Common myeloid progenitor, CD34-positive (primary cell): ENCODE measurements at places on chromosomes 1 and 21.

- no peak for DNase-seq
Observed at GRCh38 chr21:22795644-22796043, 1797.4 kb downstream of the NCAM2 start.

GRCh38 chr1:91569411-91570119 lies 68.9 kb downstream of the CDC7 start:
- no peak for DNase-seq

GRCh38 chr21:38815060-38815405 lies 9.3 kb downstream of the ETS2 start:
- DNase-seq = no peak

- peak; percentile 43 for DNase-seq
Observed at GRCh38 chr1:205604825-205605505, 26.8 kb downstream of the ELK4 start.

GRCh38 chr1:167714098-167714438 lies 7.7 kb upstream of the MPZL1 start:
- DNase-seq = no peak

DNA sequence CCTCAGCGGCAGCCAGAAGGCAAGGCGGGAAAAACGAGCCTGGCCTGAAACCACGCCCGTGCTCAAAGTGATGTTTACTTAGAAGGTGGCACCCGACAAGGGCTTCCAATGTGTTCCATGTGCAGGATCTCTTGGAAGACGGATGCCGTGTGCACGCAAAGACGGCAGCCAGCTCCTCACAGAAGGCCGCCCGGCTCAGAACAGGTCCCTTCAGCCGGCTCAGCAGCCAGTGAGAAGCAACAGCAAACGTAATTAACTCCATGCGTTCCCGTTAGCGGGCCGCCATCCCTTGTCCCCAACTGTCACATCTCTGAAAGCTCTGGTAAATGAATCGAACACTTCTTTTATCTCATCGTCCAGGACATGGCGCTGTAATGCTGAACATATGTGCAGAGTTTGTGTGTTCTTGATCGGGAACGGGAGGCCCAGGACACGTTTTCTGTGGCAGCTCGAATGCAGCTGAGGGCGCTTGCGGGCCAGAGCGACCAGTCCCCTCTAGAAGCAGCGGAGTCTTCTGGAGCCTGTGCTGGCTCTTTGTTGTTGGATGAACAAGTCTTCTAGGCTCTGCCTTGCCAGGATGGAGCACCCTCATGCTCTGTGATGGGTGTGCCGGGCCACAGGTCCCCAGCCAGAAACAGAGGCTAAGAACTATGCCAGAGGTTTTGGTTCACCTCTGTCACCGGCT lies 94.6 kb upstream of the ARHGEF16 start:
- no peak for DNase-seq
